ENCODE measurements at places on chromosomes 7 and 10.

DNA sequence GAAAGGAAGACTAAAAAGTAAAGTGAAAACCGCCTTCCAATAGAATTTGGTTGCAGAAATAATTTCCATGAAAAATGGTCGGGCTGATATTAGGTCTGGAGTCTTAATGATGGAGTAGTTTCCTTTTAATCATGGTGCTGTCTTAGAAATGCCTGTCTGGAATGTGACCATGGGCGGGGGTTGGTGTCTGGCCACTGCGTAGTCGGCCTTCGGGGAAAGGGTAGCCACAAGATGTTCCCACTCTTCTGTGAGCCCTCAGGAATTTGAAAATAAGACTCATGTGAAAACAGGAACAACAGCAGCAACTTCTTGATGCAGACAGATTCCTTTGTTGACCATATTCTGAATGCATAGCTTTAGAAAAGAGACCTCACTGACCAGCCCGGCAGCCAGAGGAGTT, 176.8 kb downstream of the KIAA1217 start:
- no peak for DNase-seq

DNA sequence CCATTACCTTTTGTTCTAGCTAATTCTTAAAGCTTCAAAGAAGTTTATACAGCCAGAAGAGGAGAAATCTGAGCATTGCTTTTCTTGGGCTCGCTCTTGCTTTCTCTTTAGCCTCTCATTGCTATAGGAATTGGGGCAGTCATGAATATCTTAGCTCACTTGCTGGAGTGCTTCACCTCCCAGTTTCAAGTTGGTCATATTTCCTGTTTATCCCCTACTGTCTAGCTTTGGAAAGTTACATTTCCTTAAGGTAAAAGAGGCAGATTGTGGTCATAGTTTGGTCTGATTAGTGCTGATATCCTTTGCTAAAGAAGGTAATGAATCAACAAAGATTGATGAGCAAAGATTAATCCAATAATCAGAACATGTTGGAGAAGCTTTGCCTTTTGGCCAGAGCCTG, 77.7 kb upstream of the GLI3 start:
- no peak for DNase-seq

DNA sequence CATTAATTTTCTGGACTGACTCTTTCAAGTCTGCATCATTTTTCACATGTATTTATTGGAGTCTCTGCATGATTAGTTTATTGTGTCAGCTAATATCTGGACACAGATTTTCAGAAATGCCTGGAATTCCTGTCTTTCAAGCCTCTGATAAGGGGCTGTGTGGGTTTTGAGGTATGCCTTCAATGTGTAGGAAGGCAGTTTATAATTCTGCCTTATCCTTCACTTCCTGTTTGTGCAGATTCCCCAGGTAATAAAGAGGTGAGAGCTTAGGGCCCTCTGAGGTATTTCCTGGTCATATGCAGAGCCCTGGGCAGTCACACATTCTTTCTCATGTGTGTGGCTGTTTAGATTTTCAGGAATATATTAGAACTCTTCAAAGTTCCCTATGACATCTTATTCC, 79.4 kb upstream of the PRKCQ start:
- DNase-seq = no peak

GRCh38 chr7:28623105-28623730, 210.9 kb downstream of the CREB5 start:
- no peak for DNase-seq

- DNase-seq = no peak
Measured at GRCh38 chr10:42744134-42744701, 38.4 kb upstream of the BMS1 start.

DNA sequence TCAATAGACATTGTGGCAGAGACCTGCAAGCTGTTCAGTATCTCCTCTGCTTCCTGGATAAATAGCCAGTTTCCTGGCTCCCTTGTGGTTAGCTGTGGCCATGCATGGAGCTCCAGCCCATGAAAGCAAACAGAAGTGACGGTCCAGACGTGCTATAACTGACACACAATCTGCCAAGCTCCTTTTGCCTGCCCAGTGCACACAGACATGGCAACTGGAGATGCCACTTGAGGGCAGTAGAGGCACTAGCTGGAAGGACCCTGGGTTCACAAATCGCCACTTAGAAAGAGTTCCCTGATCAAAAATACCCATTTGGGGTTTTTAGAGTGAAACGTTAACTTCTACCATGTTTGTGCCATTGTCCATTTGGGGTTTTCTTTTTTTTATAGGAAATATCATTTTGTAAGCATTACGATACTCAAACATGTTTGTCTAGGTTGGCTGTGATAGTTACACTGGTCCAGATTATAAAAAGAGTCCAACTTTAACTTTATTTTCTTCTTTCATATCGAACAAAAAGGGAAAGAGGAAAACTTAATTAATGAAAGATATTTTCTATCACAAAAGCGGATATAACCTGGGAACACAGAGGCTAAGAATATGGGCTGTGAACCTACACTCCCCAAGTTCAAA, 31.3 kb downstream of the KIN start:
- no peak for DNase-seq

GRCh38 chr10:6916601-6917000, 336.5 kb upstream of the PRKCQ start:
- no peak for DNase-seq

- DNase-seq = no peak
Measured at GRCh38 chr10:86443069-86443468, 76.5 kb upstream of the GRID1 start.
